ENCODE measurements at places on chromosomes 6 and 20. TPM values are rescaled to one million over a fixed set of nuclear protein-coding genes. Genes with fewer than 3 reads are reported as not detected.
A peak's percentile ranks its signal among the peaks of the same experiment; 100 is the strongest.

The LRRC73 gene
- total RNA-seq: 3.2 TPM

The PGC gene
- not detected for total RNA-seq

The SLC16A10 gene
- 15.2 TPM for total RNA-seq

The ULBP3 gene
- 5.2 TPM for total RNA-seq

The BPIFA1 gene
- total RNA-seq: not detected

- DNase-seq: no peak
Observed at GRCh38 chr20:47727170-47727880, 58.0 kb downstream of the SULF2 start.

DNA sequence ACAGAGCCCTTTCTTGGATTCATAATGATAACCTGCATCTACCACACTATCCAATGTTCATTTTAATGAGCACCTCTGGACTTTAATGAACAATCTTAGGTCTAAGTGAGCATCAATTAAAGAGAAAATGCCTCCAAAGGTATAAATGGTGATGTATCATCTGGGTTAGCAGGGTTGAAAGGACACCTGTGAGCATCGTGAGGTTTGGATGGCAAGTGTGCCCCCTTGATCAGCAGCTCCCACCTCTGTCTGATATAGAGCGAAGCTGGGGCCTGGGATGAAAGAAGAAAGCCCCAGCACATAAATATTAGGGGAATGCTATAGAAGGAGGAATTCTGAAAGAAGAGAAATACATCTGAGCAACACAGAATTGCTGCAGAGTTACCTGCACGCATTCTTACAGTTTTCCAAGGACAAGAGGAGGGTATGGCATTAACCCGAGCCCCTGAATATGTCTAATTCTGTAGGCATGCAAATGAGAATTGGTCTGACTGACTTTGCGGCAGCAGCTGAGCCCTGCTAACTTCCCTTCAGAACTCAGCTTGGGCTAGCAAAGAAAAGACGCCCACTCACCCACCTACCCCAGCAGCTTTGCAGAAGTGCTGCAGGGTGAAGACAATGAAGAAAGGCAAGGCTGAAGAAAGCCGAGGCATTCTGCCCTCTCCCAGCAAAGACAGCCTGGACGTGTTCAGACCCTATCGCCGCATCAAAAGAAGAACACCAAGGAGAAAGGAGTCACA lies 136.2 kb downstream of the GMPR start:
- peak; percentile 35 for DNase-seq

- no peak for DNase-seq
Observed at GRCh38 chr6:26017632-26017966, 55.0 kb downstream of the TRIM38 start.

- no peak for DNase-seq
Observed at GRCh38 chr6:31899882-31900722, 1.8 kb downstream of the ZBTB12 start.

DNA sequence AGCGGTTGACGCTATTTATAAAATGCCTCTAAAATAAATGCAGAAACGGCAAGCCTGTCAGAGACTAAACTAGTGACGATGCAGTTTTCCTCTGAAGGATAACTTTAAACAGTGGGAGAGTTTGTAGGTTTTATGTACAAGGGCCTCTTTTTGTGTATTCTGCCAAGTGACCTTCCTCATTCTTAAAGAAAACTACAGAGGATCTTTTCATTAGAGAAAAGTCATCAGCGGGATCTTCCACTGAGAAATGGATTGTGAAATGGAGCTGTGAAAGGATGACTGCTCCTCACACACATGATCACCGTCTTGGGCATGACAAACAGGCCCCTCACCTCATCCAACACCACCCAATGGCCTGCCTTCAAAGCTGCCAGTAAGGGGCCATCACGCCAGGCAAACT lies 89.0 kb upstream of the LYRM2 start:
- DNase-seq: no peak

- DNase-seq: no peak
Observed at GRCh38 chr20:10253780-10254179, 35.1 kb downstream of the SNAP25 start.

DNA sequence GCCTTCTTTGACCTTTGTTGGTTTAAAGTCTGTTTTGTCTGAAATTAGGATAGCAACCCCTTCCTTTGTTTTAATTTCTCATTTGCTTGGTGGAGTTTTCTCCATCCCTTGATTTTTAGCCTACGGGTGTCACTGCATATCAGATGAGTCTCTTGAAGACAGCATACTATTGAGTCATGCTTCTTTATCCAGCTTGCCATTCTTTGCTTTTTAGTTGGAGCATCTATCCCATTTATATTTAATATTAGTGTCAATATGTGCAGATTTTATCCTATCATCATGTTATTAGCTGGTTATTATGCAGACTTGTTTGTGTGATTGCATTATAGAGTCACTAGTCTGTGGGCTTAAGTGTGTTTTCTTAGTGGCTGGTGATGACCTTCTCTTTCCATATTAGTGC lies 622.2 kb downstream of the MMUT start:
- DNase-seq: no peak

DNA sequence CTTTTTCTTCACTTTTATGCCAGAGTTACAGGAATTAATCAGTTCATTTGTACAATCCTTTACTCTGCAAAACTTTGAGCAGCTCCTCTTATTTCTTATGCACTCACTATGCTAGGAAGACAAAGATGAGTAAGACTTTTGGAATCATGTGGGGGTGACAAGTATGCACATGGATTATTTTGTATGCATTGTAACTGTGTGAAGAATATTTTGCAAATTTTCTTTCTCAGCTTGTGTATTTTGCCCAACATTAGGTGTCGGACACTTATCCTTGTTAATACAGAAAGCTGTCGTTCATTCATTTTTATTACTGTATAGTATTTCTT lies 88.6 kb downstream of the PPP1R14C start:
- DNase-seq: no peak

- no peak for DNase-seq
Observed at GRCh38 chr6:157944983-157945931, 36.4 kb upstream of the SYNJ2 start.

DNA sequence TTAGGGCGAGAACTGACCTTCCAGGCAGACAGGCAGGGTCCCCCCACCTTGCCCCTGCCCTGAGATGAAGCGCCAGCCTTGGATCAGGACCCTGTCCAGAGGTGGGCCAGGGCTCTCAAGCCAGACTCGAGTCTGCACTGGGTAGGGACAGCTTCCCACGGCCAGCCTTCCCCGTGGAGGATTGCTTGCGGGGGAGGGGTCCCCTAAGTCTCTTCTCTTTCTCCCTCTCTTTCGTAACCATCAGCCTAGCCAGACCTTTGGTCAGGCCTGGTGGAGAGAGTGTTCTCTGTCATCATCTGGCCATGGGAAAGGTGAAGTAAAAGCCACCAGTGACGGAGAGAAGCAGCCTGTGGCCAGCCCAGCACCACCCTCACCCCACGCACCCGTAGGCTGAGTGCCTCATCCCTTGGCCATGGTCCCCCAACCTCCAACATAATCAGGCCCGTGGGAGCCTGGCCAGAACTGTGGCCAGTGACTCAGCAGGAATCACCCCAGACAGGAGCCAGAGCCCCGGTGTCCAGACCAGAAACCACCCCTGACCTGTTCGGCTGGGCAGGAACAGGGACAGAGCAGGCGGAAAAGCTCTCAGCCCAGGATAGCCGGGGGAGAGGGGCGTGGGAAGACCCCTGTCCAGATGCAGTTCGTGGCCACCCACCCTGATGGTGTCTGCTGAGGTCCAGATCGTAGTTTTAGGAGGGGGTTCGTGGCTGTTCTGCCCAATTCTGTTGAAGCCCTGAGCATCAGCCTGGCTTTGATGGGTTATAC lies 47.1 kb downstream of the SNAI1 start:
- no peak for DNase-seq

GRCh38 chr6:17001188-17001587 lies 100.7 kb upstream of the STMND1 start:
- no peak for DNase-seq

- no peak for DNase-seq
Observed at GRCh38 chr6:16649241-16649640, 112.0 kb downstream of the ATXN1 start.
